ENCODE measurements at places on chromosomes 12 and 14.

GRCh38 chr12:94191023-94191422 lies 42.6 kb downstream of the PLXNC1 start:
- no peak for DNase-seq

DNA sequence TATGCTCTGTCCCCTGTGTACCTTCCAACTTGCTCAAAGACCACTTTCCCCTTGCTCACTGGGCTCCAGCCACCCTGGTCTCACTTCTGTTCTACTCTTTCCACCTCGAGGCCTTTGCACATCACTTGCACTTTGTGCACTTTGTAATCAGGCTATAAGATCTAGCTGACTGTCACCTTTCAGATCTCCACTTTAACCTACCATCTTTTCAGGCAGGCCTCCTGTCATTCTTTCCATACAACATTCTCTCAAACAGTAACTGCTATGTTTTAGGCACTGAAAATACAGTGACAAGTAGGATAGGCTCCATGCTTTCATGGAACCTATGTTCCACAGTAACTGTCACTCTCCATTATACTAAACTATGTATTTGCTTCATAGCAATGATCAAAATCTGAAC lies 14.0 kb downstream of the CPM start:
- DNase-seq, result no peak

DNA sequence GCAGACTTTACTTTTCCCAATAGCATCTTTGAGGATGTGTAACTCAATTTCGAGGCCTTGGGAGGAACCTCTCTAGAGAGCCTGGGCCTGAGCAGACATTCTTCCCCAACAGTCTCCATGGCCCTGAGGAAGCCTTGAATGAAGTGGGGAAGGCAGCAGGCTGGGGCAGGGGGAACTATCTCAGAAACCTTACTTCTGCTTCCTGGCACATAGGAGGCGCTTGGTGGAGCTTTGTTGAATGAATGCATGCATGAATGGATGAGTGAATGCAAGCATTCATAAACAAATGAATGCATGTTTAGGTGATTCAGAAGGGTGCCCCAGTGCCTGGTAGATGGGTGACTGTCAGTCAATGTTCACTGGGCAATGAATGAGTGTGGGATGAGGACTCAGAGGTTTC lies 58.3 kb downstream of the GALNT16 start:
- DNase-seq, result no peak

DNA sequence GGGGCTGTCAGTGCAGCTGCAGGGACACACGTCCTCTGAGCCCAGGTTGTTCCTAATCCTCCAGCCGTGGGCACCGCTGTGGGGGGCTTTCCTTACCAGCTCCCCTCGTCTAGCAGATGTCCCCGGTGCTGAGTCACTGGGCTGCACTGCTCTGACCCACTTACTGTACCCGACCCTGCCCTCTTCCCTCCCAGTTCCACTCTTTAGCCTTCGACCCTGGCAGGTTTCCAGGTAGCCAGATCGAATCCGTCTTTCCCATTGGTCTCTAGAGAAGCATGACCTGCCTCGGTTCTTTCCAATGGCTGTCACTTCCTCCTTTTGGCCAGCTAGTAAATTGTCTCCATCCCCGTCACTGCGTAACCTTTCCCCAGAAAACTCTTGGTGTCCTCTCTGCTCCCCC lies 48.4 kb downstream of the ELK3 start:
- no peak for DNase-seq

DNA sequence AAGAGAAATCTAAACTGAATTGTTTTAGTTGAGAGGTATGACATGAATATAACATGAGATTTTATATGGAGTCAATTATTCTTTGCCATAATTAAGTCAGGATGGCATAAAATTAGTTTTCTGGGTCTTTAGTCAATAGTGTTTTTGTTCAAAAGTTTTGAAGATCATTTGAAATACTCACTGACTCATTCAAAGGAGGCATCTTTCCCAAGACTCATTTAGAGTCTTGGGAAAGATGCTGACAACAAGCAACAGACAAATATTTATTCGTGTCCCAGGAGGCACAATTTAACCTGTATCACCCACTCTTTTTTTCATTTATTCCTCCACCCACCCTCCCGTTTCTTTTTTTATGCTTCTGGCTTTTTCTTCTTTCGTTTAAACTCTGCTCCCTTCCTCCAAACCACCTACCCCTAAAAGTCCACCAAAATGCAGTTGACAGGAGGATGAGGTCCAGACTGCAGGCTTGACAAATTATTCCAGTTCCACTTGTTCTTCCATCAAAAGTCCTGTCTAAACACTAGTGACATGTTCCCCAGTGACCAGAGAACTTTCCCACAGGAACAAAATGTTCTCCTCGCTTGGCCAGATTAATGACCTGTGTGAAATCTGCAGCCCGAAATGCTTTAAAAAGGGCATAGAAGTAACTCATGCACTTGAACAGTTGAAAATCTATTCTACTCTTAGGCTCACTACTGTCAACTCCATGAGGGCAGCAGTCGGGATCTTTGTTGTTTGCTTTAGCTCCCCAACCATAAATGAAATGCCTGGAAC lies 43.3 kb upstream of the CSRP2 start:
- DNase-seq, result no peak

- no peak for DNase-seq
These were observed 2.2 kb upstream of the ZC2HC1C start for GRCh38 chr14:75067212-75067611.

- no peak for DNase-seq
These were observed 81.2 kb upstream of the OTOGL start for GRCh38 chr12:80018119-80018518.

- no peak for DNase-seq
These were observed 182.9 kb upstream of the GRIN2B start for GRCh38 chr12:14164266-14164665.

DNA sequence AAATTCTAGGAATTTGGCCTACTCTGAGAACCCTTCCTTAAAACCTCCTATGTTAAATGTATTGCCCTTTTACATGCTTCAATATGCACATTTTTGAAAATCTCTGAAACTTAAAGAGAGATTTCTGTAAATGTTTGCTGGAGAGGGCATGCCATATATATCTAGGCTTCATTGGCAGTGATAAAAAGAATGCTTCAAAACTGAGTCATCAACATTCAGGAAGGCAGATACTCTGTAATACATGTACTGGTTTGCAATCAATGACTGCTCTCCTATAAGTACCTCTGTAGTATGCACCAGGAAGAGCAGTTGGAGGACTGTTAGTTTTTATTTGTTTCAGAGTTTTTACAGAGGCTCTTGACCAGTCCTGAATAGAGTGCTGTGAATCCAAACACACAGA lies 739.9 kb downstream of the SLC16A7 start:
- no peak for DNase-seq
